ENCODE measurements at places on chromosomes 6 and 20.

- peak; percentile 47 for DNase-seq
These were observed 30.8 kb downstream of the AGPAT4 start for GRCh38 chr6:161242779-161243693.

DNA sequence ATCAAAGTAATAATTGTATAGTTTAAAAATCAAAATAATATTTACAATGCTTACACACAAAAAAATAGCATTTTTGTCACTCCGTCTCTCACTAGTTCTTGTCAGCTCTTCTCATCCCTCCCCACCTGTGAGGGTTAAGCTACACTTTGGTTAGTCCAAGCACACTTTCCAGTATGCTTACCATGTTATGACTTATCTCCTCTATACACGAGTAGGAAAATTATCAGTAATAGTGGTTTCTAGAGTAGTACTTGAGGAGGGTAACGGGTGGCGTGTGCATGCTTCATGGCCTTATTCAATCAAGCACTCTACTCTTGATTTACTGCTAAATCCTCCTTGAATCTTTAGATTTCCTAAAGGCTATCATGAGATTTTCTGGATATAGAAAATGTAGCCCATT lies 443.7 kb downstream of the UTRN start:
- no peak for DNase-seq

- no peak for DNase-seq
These were observed 573.3 kb downstream of the PKHD1 start for GRCh38 chr6:51513891-51514747.

DNA sequence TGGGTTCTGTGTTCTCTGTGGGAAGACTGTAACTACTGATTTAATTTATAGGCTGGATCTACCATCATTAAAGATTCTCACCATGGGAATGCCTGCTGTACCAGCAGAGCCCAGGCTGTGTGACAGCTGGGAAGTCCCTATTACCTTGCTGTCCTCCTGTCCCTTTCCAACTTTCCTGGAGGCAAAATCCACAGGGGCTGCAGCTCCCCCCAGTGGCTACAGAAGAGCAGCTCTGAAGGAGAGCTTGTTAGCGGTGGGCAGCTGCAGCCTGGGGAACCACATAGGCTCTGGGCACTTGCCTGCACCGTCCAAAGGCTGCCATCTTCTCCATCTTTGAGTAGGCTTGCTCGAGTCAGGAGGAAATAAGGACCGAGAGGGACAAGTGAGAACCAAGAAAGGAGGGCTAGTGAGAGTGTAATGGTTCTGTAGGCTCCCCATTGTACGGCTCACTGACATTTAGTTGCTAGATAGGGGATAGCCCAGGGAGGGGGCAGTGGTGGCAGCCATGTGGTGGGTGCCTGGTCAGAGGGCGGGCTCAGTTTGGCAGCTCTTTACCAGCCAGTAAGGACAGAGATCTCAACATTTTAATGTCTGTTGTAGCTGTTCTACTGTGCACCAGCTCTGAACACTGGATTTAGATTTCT lies 155.1 kb upstream of the MLIP start:
- peak; percentile 57 for DNase-seq

- DNase-seq, result no peak
These were observed 106.9 kb downstream of the FAM50B start for GRCh38 chr6:3956054-3956453.

- DNase-seq, result no peak
These were observed 166.1 kb downstream of the GMPR start for GRCh38 chr6:16404456-16404855.

GRCh38 chr6:56396435-56396834 lies 149.1 kb upstream of the COL21A1 start:
- no peak for DNase-seq

DNA sequence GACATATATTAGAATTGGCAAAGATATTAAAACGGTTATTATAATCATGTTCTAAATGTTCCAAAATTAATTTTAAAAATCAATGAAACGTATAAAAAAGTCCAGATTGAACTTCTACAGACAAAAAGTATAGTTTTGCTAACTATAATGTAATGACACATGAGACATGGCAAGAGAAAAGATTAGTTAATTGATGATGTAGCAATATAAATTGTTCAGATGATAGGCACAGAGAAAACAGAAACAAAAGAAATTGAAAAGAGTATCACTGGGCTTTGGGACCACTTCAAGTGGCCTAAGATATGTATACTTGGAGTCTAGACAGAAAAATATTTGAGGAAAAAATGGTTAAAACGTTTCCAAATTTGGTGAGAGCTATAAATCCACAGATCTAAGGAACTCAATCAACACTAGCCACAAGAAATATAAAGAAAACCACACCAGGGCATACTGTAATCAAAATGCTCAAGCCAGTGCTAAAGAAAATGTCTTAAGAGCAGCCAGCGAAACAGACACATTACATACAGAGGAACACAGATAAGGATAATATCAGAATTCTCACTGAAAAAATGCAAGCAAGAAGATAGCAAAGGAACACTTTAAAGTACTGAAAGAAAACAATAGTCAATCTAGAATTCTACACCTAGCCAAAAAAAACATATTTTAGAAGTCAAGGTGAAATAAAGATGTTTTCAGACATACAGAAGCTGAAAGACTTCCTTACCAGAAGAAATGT lies 172.6 kb upstream of the FOXQ1 start:
- no peak for DNase-seq

DNA sequence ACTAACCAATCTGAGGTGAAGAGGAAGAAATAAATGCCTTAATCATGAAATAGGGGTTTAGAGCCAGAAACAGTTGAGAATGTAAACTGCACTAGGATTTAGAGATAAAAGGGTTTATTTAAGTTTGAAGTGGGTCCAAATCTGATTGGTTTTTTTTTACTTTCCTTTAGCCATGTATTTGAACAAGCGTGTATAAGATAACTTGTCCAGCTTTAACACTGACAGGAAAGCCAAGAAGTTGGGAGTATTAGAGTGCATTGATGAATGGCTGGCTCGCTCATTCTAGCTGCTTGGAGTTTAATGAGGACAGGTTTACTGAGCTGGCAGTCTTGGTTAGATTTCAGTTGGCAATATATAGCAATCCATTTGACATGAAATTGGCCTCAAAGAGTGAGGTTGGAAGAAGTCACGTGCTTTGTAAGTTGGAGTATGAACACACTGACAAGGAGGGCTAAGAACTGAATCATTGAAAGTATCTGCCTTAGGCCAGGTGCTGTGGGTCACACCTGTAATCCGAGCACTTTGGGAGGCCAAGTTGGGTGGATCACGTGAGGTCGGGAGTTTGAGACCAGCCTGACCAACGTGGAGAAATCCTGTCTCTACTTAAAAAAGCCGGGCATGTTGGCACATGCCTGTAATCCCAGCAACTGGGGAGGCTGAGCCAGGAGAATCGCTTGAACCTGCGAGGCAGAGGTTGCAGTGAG lies 13.7 kb downstream of the SRSF3 start:
- no peak for DNase-seq

DNA sequence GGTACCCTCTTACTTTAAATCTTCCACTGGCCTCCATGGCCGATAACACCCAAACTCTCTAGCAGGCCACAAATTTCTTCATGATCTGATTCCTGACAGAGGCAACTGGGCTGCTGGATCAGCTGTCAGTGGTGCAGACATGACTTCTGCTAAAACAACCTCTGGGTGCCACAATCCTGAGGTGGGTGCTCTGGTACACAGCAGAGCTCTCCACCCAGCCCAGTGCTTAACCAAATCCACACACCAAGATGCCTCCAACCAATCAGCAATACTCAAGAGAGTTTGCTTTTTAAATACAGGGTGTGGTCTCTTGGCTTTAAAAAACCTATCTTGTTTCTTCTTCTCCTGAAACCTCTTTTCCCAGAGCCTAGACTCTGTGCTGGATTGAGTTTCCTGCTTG lies 126.6 kb upstream of the SPACA1 start:
- DNase-seq, result no peak

GRCh38 chr6:128929869-128930268 lies 46.9 kb downstream of the LAMA2 start:
- no peak for DNase-seq

GRCh38 chr6:136112262-136112661 lies 137.8 kb downstream of the MTFR2 start:
- no peak for DNase-seq

DNA sequence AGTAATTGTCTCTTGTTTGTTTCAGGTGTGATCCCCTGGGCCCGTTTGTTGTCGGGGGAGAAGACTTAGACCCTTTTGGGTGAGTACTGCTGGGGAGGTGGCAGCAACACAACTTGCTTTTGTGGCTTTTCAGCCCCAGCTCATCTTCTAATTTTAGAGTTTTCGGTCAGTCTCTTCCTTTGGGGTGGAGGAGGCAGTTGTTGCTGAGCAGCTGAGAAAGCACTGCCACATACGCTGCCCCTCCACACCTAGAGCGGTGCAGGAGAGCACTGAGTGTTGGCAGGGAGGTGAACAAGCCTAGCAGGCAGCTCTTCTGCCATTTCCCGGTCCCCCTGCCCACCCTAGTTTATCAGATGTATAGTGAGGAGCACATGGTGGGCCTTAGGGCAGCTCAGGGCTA lies 21.7 kb downstream of the TMEM74B start:
- no peak for DNase-seq

- no peak for DNase-seq
These were observed 97.9 kb upstream of the TMEM181 start for GRCh38 chr6:158461954-158462353.

DNA sequence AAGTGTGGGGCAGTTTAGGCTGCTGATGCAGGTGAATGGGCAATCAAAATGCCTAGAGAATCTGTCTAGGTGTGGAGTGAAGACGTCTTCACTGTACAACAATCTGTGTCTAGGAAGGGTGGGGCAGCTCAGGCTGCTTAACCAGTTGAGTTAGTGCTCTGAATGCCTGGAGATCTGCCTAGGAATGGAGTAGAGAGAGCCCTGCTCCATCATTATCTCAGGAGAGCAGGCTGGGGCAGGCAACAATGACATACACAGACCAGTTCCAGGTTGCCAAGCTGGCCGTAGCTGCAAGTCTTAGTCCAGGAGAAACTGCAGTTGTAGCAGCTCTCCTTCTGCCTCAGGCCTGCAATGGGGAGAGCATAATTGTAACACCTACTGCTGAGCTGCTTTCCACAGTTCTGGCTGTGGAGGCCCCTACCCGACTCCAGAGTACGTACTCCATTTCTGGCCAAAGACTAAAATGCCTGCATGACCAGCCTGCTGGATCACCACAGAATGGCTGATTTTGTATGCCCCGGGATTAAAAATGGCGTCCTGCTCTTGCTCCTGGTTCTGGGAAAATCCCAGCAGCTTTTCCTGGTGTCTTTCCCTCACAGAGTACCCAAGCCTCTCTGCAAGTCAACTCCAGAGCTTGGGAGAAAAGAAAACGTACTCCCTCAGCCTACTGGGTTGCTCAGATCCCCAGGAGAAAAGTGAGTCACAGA lies 545.4 kb downstream of the ADGRB3 start:
- no peak for DNase-seq

- no peak for DNase-seq
These were observed 433 bp upstream of the SLC17A1 start for GRCh38 chr6:25832307-25832662.

DNA sequence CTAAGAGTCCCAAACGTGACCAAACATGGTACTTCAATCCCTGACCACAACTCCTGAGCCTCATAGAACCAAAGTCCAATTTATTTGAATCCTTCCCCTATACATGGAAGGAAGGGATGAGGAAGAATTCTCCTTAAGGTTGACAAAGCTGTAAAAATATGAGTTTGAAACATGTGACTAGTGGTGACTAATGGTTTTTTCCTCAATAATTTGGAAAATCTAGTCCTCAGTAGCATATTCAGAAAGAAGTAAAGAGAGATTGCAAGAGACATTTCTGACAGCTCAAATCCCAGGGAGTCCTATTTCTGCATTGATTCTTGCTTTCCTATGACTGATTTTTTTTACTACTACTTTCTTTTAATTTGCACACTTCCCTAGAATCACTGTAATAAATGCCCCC lies 443.7 kb downstream of the FRK start:
- DNase-seq, result no peak

DNA sequence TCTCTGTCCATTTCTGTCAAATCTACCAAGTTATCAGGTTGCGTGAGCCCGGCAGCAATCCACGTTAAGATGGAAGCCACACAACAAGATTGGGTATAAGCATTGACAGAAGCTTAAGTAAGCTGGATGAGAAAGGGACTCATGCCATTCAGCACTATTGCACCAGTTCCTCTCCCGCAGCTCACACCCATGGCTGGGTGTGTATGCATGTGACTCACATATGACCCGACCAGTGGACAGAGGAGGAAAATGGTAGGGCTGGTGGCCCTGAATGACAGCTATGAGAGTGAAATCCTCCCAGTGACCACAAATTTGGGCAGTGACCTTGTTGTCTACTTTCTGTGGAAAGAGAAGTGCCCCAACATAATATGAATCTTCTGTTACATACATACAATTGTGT lies 113.5 kb downstream of the OTOR start:
- no peak for DNase-seq

DNA sequence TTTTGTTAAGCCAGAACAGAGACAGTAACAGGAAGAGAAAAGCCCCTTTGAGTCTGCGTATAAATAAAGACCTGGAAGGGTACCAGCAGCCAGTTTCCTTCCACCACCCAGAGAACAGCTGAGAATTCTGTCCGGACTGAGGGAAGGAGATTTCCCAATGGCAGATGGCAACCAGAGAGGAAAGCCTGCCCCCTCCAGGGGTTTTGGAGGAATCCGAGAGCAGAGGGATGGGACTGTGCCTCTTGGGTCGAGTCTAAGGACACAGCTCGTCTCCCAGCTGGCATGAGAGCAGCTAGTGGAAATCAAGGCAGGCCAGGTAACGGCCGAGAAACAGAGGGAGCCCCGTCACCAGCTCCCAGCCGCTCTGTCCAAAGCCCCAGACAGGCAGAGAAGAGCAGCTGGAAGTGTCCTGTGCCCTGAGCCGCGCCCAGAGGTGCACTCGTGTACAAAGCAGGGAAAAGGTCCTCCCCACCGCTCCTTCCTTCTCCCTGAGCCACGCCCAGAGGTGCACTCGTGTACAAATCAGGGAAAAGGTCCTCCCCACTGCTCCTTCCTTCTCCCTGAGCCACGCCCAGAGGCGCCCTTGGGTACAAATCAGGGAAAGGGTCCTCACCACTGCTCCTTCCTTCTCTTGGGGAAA lies 134.0 kb upstream of the SNX9 start:
- no peak for DNase-seq

DNA sequence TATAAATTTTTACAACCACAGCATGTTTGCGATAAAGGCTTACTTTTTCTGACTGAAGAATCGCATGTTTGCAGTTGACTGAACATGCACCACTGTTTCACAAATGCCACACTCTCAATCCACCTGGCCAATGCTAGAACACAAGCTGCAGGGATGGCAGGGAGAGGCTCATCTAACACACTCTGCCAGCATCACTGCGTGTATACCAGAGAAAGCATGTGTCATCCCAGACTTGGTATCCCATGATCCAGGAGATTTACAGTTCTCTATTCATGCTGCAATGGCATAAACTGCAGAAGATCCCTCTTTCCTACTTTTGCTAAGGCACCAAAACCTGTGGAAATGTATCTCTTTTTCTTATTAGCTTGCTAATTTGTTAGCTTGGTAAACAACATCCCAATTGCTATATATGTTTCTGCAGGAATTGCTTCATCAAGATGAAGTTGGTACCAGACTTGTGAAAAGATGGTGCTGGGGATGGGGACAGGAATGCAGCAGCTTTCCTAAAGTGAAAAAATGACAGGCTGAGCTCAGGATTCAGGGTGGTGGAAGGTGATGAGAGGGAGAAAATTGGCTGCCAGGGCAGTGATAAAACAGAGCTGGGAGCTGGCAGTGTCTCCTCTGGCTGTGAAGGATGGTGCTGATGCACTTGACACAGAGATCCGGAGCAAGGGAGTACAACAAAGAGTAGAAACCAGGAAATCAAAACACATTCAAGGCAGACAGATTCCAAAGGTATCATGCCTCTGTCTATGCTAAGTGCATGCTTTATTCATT lies 186.9 kb downstream of the HIVEP2 start:
- DNase-seq, result no peak

Data from stimulated activated effector memory CD8-positive, alpha-beta T cell treated with anti-CD3 and anti-CD28 coated beads, Interleukin-12 subunit alpha, Interleukin-12 subunit beta, amount 100 ng/mL, for 72 hours (primary cell).